ENCODE measurements at places on chromosomes 1 and 21. TPM values are rescaled to one million over a fixed set of nuclear protein-coding genes. Genes with fewer than 3 reads are reported as not detected.

DNA sequence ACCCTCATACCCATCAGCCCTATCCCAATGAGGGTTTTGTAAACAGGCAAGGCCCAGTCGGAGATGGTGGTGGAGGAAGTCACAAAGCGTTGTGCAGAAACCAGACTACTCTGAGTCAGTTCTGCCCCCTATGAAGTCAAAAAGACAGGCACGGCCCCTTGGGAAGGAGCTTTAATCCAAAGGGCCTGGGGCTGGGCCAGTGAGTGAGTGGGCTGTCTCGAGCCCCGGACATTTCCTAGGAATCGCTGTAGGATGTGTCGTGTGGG, 442 bp upstream of the AHCYL1 start:
- DNase-seq = no peak

GRCh38 chr1:199685369-199685768, 342.1 kb upstream of the NR5A2 start:
- DNase-seq = no peak

GRCh38 chr1:229629261-229629660, 3.2 kb downstream of the URB2 start:
- DNase-seq = no peak

GRCh38 chr1:183227422-183228346, 41.6 kb downstream of the LAMC2 start:
- no peak for DNase-seq

DNA sequence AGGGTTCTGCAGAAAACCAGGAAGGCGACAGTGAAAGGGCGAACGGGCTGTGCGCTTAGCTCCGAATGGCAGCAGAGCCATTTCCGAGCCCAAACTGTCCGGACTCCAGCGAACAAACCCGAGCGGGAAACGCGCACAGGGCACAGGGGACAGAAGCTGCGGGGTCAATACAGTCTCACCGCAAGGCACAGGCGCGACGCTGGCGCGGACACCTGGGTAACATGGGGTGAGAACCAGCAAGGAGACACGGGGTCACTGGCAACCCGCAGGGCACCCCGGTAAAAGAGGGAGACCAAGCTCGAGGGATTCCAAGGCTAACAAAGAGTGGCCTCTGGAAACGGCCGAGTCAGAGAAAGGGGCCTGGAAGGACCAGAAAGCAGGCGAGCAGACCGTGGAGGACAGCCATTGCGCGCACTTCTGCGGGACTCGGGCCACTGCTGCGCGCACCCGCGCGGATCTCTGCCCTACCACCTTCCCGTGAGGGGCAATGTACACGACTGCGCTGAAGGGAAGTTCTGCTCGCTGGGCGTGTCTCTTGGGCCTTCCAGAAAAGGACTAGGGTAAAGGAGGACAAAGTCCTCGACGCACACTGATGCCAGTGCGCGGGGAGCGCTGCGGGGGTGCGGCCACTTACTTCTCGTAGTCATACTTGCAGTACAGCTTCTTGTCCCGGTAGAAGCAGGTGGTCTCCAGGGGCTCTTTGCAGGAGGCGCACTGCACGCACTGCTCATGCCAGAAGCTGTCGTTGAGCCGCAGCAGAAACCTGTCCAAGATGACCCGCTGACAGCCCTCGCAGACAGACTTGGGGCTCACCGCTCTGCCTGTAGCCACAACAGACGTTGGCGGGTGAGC, 3.8 kb downstream of the LMX1A start:
- DNase-seq = no peak

GRCh38 chr21:38208118-38208517, 48.7 kb upstream of the KCNJ15 start:
- no peak for DNase-seq

DNA sequence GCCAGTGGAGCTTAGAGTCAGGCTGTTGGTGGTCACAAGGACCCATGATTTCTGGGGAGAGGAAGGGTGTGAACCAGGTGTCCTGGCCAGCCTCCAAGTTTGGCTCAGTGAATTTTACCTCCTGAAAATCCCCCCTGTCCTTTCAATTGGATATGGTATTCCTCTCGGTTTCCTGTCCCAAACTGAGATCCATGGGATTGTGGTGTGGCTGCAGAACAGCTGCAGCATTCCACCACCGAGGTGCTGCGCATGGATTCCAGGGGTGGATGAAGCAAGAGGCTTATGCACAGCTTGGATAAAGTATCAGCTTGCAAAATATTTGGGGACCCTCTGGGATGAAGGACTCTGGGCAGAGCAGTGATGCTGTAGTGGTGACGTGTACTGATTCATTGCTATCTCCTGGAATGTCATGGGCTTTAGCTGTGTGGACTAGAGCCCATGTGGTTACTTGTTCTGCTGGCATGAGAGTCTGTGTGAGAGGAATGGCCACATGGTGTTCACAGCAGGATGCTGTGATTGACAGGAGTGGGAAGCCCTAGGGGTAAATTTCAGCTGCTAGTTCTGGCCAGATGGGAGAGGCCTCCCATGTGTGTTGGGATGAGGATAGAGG, 148.7 kb upstream of the SPAG17 start:
- no peak for DNase-seq

- no peak for DNase-seq
Measured at GRCh38 chr1:55980582-55980981, 598.8 kb downstream of the PLPP3 start.

DNA sequence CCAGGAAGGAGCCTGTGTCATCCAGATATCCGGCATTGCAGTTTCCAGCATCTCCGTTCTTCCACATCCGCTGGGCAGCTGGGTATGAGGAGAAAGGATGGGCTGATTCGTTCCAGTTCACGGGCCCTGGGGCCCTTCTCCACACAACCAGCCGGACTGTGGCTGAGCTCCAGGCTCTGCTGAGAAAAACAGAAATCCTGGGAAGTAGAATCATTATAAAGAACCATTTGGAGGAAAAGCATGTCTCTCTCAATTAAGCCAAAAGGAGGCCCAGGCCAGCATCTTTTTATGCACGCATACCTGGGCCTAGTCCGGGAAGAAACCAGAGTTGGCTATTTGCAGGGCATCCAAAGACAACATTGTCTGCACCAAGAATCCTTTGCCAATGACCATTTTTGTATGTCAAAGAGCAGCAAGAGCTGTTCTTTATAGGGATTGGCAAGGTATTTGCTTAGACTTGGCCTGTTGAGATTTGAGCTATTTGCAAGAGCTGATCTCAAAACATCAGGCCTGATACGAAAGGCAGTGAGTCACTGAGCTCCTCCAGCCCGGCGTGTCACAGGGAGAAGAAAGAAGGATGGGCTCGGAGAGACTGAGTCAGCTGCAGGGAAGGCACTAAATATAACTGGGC, 84.9 kb upstream of the ARHGEF16 start:
- DNase-seq = no peak

The KCNJ9 gene
- 0.13 TPM for polyA plus RNA-seq

The PTPN7 gene
- polyA plus RNA-seq = 1.0 TPM

The GPR89A gene
- 49.2 TPM for polyA plus RNA-seq

The AQP10 gene
- not detected for polyA plus RNA-seq

The HAO2 gene
- polyA plus RNA-seq = 82.4 TPM

All from right renal pelvis (tissue), 4 donors.